Lung (tissue), 17 donors: ENCODE measurements at places on chromosomes 4 and X. TPM values are rescaled to one million over a fixed set of nuclear protein-coding genes. Genes with fewer than 3 reads are reported as not detected.

Gene USP17L25
- polyA plus RNA-seq = not detected

Gene MAGEA8
- not detected for polyA plus RNA-seq

Gene NAP1L3
- polyA plus RNA-seq = 0.63 TPM

Gene TRPC5OS
- not detected for polyA plus RNA-seq

Gene FAM184B
- polyA plus RNA-seq = 0.06 TPM

Gene GAB3
- 4.4 TPM for polyA plus RNA-seq

Gene NDNF
- 22.3 TPM for polyA plus RNA-seq

Gene GAGE1
- polyA plus RNA-seq = not detected

Gene NPY1R
- 0.07 TPM for polyA plus RNA-seq

Gene SPANXD
- polyA plus RNA-seq = not detected

Gene PCDH11X
- 0.02 TPM for polyA plus RNA-seq
